Lung microvascular endothelial cell (primary cell): ENCODE measurements at places on chromosomes 5 and 9. TPM values are rescaled to one million over a fixed set of nuclear protein-coding genes. Genes with fewer than 3 reads are reported as not detected.

Gene BSPRY
- total RNA-seq, result not detected in 2 replicates

Gene SV2C
- 0.20 TPM in 1 of 2 replicates, not detected in the other for total RNA-seq

Gene TMC1
- total RNA-seq, result 0.20 and 0.22 TPM in 2 replicates

Gene AQP3
- 0.20 and 0.44 TPM in 2 replicates for total RNA-seq

Gene BAAT
- not detected in 2 replicates for total RNA-seq

Gene IRX4
- total RNA-seq, result not detected in 2 replicates

Gene GRM6
- total RNA-seq, result not detected in 2 replicates

Gene TMEM215
- total RNA-seq, result not detected in 2 replicates

Gene IRX1
- total RNA-seq, result under 0.01 TPM in 1 of 2 replicates, not detected in the other

Gene GMCL2
- total RNA-seq, result not detected in 2 replicates

Gene GAS1
- 0.87 and 1.6 TPM in 2 replicates for total RNA-seq

Gene TAL2
- total RNA-seq, result not detected in 2 replicates

Gene ZNF300
- 4.6 and 4.8 TPM in 2 replicates for total RNA-seq

Gene PRLR
- total RNA-seq, result not detected in 2 replicates

Gene ANKRD18A
- total RNA-seq, result not detected in 2 replicates

Gene ANGPTL2
- 5.8 and 7.6 TPM in 2 replicates for total RNA-seq

Gene DMRT2
- total RNA-seq, result not detected in 2 replicates

Gene SLF1
- total RNA-seq, result 3.6 and 5.7 TPM in 2 replicates

- no peak for DNase-seq
These were observed 291.4 kb downstream of the MCTP1 start for GRCh38 chr5:94993491-94993890.

DNA sequence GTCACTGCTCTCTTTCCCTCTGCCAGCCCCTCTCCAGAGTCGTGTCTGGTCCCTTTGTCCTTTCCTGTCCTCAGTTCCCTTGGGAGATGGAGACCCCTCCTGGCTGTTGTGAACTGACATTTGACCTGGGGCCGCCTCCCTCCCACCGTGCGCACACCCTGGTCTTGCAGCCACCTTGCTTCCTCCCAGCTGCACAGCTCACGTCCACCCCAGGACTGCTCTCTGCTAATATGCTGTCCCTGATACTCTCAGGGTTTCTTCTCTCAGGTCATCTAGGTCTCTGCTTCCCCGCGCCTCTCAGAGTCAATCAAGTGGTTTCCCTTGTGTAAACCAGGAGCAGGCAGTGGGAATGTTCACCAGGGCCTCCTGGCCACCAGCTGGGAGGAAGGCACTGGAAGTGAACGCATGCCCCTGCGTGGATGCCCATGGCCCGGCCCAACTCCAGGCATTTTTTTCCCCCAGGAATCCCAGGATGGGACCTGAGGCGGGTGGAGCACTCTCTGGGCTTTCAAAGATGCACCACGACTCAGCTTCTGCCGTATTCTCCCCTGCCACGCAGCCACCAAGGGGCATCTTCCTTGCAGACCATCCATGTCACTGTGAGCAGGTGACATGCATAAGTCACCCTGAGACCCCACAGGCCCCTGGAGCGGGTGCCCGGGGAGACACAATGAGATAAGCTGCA, 142.4 kb downstream of the OLFM1 start:
- no peak for DNase-seq

DNA sequence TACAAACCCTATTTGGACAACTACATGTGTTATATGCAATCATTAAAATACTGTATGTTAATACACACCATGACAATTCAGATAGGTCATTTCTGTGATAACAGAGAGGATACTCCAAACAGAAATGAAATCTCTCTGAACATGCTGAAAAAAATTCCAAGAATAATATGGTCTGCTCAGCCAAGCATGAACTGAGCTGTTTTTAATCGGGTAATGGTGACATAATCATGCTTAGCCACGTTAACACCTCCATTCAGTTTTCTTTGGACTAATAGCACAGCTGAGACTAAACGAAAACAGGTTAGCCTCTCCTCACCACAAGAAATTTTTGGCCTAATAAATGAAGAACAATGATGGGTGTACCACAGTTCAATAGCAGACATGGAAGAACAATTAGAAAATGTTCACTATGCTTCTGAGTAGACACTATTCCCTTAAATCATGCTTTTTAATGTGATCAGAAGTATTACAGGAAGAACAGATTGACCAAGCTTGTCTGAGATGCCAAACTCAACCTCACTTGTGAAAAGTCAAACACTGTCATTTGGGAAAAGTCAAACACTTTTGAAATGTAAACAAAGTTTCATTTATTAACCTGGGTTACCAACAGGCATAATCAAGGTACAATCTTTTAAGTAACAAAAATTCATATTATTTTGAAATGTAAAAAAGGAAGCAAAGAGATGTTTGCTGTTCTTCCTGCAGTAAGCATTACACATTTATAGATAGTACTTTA, 19.4 kb downstream of the RAB14 start:
- DNase-seq, result no peak

GRCh38 chr9:79220251-79220650, 351.5 kb upstream of the TLE4 start:
- no peak for DNase-seq

DNA sequence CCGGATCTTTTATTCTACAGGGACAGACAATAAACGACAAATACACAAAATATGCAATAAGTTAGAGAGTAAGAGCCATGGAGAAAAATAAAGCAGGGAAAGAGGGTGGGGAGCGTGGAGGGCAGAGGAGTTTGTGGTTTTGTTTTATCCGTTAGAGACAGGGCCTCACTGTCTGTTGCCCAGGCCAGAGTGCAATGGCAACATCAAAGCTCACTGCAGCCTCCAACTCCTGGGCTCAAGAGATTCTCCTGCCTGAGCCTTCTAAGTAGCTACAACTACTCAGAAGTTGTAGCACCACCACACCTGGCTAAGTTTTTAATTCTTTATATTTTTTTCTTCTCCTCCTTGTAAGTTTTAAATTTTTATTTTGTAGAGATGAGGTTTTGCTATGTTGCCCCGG, 54.5 kb upstream of the CTNNA1 start:
- DNase-seq, result no peak

DNA sequence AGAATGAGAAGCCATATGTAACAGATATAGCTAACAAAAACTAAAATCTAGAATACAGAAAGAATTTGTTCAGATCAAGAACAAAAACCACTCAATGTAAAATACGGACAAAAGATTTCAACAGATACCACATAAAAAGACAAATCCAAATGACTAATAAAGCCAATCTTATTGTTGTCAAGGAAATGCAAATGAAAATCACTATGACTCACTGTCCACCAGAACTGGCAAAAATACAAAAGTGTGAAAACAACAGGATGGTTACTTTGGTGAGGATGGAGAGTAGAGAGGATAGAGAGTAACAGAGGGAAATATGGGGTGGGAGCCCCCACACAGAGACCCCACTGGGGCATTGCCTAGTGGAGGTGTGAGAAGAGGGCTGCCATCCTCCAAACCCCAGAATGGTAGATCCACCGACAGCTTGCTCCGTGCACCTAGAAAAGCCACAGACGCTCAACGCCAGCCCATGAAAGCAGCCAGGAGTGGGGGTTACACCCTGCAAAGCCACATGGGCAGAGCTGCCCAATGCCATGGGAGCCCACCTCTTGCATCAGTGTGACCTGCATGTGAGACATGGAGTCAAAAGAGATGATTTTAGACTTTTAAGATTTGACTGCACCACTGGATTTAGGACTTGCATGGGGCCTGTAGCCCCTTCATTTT, 15.2 kb upstream of the RHOBTB3 start:
- DNase-seq, result peak; percentile 85

GRCh38 chr9:137355761-137356365, 53.8 kb upstream of the NRARP start:
- no peak for DNase-seq

DNA sequence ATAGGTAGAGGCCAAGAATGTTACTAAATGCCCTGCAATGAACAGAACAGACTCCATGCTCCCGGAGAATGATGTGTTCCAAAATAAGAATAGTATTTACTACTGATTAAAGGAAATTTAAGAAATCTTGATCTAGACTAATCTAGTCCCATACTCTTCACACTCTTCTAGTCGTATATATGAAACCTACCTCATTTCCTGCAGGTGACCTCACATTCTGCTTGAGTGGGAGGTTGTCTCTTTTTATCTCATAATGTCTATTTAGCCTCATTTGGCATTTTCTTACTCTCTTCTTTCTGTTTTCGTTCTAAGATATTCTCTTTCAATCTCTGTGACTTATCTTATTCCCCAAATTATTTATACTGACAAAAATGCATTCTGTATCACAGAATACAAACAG, 9.2 kb upstream of the SHOC1 start:
- no peak for DNase-seq

GRCh38 chr9:124776954-124777648, at the start of gene OLFML2A:
TSS of gene OLFML2A (plus strand) at chr9:124777133. CDS start at chr9:124777271, 138 bp downstream.
- DNase-seq, result no peak

GRCh38 chr9:5089737-5090136, 95.7 kb downstream of the INSL6 start:
- no peak for DNase-seq

- no peak for DNase-seq
These were observed 27.2 kb downstream of the MORN5 start for GRCh38 chr9:122186777-122187470.

GRCh38 chr5:56159521-56159947, 73.6 kb downstream of the ANKRD55 start:
- DNase-seq, result peak; percentile 30

DNA sequence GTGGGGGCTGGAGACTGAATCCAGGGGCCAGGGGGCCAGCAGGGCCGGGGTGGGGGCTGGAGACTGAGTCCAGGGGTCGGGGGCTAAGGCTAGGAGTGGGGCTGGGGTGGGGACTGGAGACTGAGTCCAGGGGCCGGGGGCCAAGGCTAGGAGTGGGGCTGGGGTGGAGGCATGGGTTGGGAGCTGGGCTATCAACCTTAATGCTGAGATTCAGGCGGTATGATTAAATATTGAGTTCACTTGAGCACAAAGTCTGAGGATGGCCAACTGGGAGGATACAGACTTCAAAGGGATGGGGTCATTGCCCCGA, 17.0 kb upstream of the LRRC14B start:
- DNase-seq, result no peak

GRCh38 chr5:141814064-141814964, 63.9 kb downstream of the PCDH1 start:
- peak; percentile 54 for DNase-seq

GRCh38 chr5:76958991-76959767, 6.3 kb downstream of the CRHBP start:
- no peak for DNase-seq

- peak; percentile 99 for DNase-seq
These were observed 4.6 kb downstream of the TEX48 start for GRCh38 chr9:114677418-114677817.

GRCh38 chr9:132984202-132985070, 5.9 kb downstream of the GFI1B start:
- no peak for DNase-seq

DNA sequence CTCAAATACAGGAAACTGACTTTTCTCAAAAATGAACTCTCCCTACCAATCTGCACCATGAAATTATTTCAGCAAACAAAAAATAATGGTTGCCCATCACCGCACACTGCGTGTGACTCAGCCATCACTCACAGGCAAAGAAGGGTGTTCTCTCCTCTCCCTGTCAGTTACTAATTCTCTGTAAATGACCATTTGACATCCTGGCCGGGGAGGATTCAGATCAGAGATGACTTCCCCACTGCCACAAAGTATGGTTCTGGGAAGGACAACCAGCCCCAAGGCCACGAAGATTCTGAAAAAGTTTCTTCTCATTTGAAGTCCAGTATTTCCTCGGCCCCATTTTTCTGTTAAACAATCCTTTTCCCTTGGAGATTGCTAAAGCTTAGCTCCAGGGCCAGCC, 199.4 kb downstream of the AUH start:
- peak; percentile 54 for DNase-seq

DNA sequence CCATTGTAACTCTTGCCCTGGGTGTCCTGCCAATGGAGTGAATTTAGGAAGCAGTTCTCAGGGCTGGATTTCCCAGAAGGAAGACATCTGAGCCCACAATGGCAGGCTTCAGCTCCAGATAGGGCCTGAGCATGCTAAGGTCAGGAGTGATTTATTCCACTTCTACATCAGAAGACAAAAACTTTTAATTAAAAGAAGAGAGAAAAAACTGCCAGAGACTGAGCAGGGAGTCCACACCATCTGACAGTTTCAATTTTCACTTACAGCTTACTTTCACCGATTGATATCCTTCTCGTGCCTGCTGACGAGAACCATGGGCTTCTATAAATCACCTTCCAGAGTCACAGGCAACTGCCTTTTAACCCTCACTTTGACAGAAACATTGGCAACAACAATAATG, 228.3 kb upstream of the BRINP1 start:
- DNase-seq, result no peak

GRCh38 chr5:145104106-145104505, 731.0 kb downstream of the PRELID2 start:
- DNase-seq, result no peak

- DNase-seq, result no peak
These were observed 489.1 kb downstream of the CDH18 start for GRCh38 chr5:19498852-19499251.

GRCh38 chr5:121982893-121983285, 21.1 kb downstream of the SRFBP1 start:
- DNase-seq, result no peak

GRCh38 chr5:116814626-116815385, 240.2 kb upstream of the SEMA6A start:
- no peak for DNase-seq

DNA sequence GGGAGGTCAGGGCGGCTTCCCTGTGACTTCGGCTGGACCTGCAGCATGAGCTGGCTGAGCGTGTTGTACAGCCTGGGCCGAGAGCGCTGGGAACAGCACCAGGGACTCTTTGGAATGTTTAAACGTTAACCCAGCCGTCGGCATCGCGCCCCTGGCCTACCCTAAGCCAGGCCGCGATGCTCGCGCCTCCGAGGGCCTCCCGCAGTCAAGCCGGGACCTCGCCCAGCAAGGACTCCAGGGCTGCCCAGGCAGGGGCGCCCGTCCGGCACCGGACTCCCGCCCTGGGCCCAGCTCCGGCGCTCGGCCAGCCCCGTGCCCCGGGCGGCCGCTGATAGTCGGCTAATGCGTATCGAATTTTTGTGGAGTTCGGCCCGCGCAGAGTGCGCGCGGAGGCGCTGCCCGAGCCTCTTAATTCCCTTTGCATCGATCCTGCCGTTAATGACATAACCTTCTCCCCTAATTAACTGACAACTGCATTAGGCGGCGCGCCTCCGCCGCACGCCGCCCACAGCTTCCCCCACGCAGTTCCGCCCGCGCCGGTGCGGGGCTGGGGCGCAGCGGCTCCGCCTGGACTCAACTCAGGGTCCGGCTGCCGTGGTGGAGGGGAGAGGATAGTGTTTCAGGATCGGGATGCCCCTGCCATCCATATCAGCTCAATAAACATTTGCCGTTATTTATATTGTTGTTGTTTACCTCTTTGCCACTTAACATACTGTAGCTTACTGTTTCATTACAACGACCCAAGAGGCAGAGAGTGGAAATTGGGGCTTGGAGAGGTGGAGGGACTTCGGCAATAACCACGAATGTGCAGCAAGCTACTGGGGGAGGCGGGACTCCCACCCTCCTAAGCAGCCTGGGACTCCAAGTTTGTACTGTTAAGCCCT, 28.8 kb upstream of the CDC23 start:
- peak; percentile 27 for DNase-seq
